ENCODE measurements at places on chromosomes 7 and 10. TPM values are rescaled to one million over a fixed set of nuclear protein-coding genes. Genes with fewer than 3 reads are reported as not detected.

DNA sequence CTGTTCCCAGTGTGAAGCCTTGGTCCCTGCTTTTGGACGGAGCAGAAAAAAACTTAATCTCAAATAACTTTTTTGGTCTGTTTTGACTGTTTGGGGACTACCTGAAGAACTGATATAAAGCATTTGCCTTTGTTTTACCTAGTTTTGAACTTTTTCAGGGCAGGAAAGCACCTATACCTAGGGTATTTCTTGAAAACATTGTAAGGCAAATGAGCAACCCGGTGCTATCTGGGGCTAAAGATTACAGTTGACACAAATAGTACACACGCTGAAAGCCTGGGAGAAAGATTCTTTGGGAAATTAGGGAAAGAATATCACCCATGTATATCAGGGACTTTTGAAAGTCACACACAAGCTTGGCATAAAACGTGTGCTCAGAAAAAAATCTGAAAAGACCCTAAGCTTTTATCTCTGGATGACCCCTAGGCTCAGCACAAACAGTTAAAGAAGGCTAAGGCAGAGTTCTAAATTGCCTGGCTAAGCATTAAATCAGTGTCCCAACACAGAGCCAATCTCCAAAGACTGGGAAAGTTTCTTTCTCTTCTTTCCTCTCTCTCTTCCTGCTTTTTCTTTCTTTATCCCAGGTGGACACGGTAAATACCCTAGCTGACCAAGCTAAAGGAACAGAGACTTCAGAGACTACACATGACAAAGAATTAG is 389.8 kb downstream of the SH2D4B start:
- no peak for DNase-seq

DNA sequence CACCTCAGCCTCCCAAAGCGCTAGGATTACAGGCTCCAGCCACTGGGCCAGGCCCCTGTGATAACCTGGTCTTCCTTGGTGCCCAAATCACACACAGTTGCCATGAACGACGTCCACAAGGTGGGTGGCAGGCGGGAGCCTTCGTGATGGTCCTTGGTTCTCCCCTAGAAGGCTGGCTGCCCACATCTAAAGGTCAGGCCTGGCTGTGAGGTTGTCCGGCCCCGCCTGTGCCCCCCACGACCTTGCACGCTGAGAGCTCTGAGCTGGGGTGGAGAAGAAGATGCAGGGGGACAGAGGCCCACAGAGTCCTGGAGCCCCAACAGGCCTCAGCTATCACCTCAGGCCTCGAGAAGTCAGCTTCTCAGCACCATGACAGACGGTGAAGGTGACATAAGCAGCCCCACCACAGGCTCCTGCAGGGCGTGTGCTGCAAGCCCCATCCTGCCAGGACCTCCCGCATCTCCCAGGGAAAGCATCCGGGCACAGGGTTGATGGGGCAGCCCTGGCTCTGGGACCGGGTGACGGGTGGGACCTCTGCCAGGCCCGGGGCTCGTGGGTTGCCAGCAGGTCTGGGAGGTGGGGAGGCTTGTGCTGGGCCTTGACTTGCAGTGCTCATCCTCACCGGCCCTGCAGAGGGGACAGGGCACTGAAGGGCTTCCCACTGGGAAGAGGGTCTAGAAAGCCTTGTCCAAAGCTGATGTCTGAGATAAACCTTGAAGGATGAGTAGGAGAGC is 217.4 kb downstream of the WDR37 start:
- no peak for DNase-seq

- DNase-seq, result no peak
Measured at GRCh38 chr10:48779077-48779476, 94.4 kb downstream of the WDFY4 start.

Gene BMPER
- total RNA-seq, result 157 TPM

Gene LRRC18
- total RNA-seq, result not detected

DNA sequence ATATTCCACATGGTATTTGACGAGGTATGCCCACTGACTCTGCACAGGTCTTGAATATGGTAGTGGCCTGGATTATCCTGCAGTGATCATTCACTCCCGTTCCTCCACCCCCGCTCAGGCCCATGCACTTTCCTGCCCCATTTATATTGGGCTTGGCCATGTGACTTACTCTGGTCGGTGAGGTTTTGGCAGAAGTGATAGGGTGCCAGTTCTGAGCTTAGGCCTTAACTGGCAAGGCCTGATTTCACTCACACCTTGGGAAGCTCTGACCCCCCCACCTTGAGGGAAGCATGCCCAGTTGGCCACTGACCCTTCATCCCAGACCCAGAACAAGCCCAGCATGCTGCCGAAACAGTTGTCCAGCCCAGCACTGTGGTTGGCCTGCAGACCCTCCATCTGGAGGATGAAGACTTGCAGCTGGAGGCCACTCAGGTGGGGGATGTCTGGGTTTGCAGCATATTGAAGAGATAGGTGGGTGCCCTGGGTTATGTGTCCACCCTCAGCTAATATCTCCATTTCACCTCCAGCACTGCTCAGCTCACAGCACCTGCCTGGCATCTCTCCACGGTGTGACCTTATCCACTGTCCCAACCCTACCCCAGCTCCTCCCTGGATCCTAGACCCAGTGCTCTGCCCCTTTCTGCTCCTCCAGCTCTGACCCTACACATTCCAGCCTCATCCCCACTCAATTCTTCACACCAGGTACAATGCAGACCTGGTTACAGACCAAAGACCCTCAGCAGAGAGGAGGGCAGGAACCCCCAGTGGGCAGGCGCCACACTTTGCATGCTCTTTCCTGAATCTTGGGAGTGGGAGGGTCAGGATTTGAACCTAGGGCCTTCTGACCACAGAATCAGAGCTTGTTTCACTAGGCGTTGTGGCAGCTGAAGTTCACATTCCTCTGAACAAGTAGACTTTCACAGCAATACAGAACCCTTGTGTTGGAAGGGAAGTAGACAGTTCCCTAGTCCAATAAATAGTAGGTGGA is 138.1 kb upstream of the CHST15 start:
- DNase-seq, result no peak

DNA sequence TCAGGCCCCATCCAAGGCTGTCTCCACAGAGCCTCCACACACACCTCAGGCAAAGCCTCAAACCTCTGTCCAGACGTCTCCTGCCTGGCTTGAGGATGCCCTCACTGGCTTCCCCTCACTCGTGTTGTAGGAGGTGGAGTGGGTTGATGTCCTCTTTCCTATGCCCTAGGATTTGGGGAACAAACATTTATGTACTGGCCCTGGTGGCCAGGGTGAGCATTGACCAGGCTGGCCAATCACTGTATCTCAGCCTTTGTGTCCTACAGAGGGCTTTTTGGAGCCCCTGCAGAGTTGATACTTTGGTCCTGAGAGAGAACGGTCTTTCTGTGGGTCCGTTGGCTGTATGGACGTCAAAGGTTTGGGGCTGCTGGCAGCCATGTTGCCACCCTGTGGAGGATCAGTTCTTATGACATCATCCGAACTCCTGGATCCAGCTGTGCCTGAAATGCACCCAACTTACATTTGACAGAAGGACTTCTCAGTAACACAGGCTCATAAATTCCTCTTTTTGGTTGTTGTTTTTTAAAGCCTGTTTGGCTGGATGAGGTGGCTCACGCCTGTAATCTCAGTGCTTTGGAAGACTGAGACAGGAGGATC is 2.3 kb upstream of the GRID2IP start:
- no peak for DNase-seq
